ENCODE measurements at places on chromosomes 7 and 10. TPM values are rescaled to one million over a fixed set of nuclear protein-coding genes. Genes with fewer than 3 reads are reported as not detected.

Gene GJD4
- not detected for total RNA-seq

Gene DENND10
- 27.2 TPM for total RNA-seq

Gene VSTM4
- not detected for total RNA-seq

Gene ZP3
- total RNA-seq, result 5.6 TPM

Gene MALSU1
- total RNA-seq, result 78.3 TPM

Gene FAM237B
- not detected for total RNA-seq

Gene CYP3A7
- not detected for total RNA-seq

Gene PDGFA
- 20.1 TPM for total RNA-seq

Gene FKBP6
- total RNA-seq, result not detected

Gene MYL10
- total RNA-seq, result not detected

DNA sequence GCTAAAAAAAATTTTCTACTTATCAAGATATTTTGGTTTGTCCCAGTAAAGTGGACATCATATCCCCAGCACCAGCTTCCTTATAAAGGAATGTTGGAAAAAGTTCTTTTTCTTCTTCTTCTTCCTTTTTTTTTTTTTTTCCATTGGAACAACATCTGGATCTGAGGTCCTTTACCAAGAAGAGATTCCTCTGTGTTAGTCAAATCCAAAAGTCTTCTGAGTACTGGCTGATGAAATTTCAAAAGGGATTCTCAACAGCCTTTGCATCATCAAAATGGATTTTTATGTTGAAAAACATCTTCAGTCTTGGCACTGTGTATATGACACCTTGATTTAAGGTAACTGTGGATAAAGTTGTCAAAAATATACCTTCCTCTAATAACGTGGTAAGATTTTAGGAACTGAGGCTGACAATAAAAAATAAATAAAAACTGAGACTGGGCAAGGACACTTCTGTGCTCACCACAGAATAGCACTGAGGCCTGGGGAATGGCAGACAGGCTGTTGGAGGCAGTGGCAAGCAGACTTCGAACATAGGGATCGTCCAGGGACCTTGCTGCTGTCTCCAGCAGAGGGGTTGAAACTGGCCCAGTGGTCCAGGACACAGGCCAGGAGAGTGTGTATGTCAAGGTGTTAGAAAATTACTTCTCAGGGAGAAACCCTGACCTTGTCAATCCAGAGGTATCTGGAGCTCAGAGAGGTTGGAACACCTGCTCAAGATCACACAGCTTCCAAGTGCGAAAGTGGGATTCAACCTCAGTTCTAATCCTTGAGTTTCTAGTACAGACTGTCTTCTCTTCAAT lies 130.4 kb downstream of the PTPN20 start:
- H3K27me3 ChIP-seq, result peaks cover 24% of the 10 kb centered on the region
- H3K27ac ChIP-seq, result no peak overlapping the region
- H3K4me3 ChIP-seq, result no peak overlapping the region
- no peaks in the 10 kb centered on the region for H3K4me1 ChIP-seq
- no peaks in the 10 kb centered on the region for H3K36me3 ChIP-seq

- H3K4me3 ChIP-seq, result no peak overlapping the region
- H3K27me3 ChIP-seq, result no peaks in the 10 kb centered on the region
- no peak overlapping the region for H3K27ac ChIP-seq
- peaks cover 11% of the 10 kb centered on the region for H3K4me1 ChIP-seq
- H3K36me3 ChIP-seq, result no peaks in the 10 kb centered on the region
- DNase-seq, result peak; percentile 20
These were observed 359.5 kb downstream of the PTEN start for GRCh38 chr10:88222881-88223280.

- H3K4me1 ChIP-seq, result peaks cover 25% of the 10 kb centered on the region
- no peaks in the 10 kb centered on the region for H3K27me3 ChIP-seq
- no peak overlapping the region for H3K4me3 ChIP-seq
- peak; percentile 51 for DNase-seq
- peaks cover 5% of the 10 kb centered on the region for H3K36me3 ChIP-seq
These were observed 3.9 kb upstream of the TMEM184A start for GRCh38 chr7:1559626-1560590.

GRCh38 chr7:8212638-8213037 lies 49.3 kb downstream of the ICA1 start:
- DNase-seq, result no peak
- no peaks in the 10 kb centered on the region for H3K27me3 ChIP-seq
- H3K4me1 ChIP-seq, result peaks cover 5% of the 10 kb centered on the region
- H3K36me3 ChIP-seq, result no peaks in the 10 kb centered on the region
- H3K4me3 ChIP-seq, result no peak overlapping the region
- H3K27ac ChIP-seq, result no peak overlapping the region

DNA sequence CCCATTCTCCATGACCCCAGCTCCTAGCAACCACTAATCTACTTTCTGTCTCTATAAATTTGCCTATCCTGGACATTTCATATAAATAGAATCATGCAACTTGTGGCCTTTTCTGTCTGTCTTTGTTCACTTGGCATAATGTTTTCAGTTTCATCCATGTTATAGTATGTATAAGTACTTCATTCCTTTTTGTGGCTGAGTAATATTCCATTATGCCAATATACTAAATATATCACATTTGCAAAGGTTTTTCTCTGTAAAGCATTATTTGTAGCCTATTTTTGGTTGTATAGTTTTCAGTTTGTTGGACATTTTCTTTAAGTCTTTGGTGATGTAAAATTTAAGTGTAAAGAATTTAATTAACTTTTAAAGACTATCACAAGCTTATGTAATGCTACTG lies 2.2 kb downstream of the PTPRZ1 start:
- H3K36me3 ChIP-seq, result no peaks in the 10 kb centered on the region
- DNase-seq, result no peak
- no peaks in the 10 kb centered on the region for H3K27me3 ChIP-seq
- no peak overlapping the region for H3K27ac ChIP-seq
- H3K4me3 ChIP-seq, result no peak overlapping the region

- peaks cover 18% of the 10 kb centered on the region for H3K36me3 ChIP-seq
- H3K4me3 ChIP-seq, result no peak overlapping the region
- DNase-seq, result no peak
- H3K4me1 ChIP-seq, result peaks cover 39% of the 10 kb centered on the region
- H3K27ac ChIP-seq, result no peak overlapping the region
These were observed 4.4 kb upstream of the CYREN start for GRCh38 chr7:135174941-135175340.

DNA sequence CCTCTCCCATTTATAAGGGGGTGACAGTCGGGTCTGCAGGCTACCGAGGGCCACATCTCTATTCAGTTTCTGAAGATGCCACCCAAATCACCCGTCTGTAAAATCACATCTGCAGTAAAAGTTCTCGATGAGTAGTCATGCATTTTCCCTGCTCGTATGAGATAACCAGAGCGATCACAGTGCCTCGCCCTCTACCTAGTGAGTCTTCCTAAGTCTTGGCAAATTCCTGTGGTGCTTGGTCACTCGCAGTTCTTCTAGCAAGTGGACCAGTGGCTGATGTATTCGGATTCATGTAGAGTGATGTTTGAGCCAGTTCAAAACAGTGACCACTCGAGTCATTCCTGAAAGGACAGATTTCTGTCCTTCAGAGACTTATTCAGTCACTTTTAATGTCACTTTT lies 44.9 kb downstream of the INSYN2A start:
- no peaks in the 10 kb centered on the region for H3K27me3 ChIP-seq
- DNase-seq, result peak; percentile 50
- no peaks in the 10 kb centered on the region for H3K36me3 ChIP-seq
- peak overlapping the region; percentile 93 for H3K27ac ChIP-seq
- peaks cover 50% of the 10 kb centered on the region for H3K4me1 ChIP-seq

DNA sequence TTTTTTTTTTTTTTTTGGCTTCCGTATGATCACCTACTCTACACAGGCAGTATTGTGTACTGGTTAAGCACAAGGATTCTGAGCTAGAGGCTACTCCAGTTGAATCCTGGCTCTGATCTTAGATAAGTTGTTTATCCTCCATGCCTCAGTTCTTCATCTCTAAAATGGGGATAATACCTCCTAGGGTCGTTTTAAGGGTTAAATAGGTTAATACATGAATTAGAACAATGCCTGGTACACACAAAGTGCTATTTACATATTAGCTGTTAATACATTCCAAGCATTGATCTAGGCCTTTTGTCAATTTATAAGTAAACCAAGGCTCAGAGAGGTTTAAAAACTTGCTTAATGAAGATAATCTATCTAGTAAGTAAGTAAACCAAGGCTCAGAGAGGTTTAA lies 59.0 kb downstream of the ST7 start:
- no peak overlapping the region for H3K4me3 ChIP-seq
- DNase-seq, result no peak
- H3K27ac ChIP-seq, result no peak overlapping the region
- no peaks in the 10 kb centered on the region for H3K36me3 ChIP-seq
- H3K27me3 ChIP-seq, result no peaks in the 10 kb centered on the region
- peaks cover 19% of the 10 kb centered on the region for H3K4me1 ChIP-seq

- DNase-seq, result no peak
- no peak overlapping the region for H3K4me3 ChIP-seq
- H3K27ac ChIP-seq, result no peak overlapping the region
- H3K27me3 ChIP-seq, result no peaks in the 10 kb centered on the region
- no peaks in the 10 kb centered on the region for H3K4me1 ChIP-seq
- H3K36me3 ChIP-seq, result peaks cover 23% of the 10 kb centered on the region
These were observed 114.5 kb downstream of the INSYN2A start for GRCh38 chr10:127081851-127082345.

DNA sequence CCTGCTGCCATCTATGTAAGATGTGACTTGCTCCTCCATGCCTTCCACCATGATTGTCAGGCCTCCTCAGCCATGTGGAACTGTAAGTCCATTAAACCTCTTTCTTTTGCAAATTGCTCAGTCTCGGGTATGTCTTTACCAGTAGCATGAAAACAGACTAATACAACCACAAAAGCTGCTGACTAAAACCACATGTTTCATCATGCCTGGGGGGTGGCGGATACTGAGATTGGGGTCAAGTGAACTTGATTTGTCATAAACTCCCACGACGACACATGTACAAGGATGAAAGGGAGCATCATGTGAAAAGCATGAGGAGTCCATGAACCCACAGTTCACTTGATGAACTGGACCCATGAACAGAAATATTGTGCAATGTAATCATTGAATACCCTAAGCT lies 134.9 kb upstream of the ANK3 start:
- H3K36me3 ChIP-seq, result no peaks in the 10 kb centered on the region
- no peak overlapping the region for H3K4me3 ChIP-seq
- no peak for DNase-seq
- no peaks in the 10 kb centered on the region for H3K27me3 ChIP-seq

- peak overlapping the region; percentile 25 for H3K27ac ChIP-seq
- H3K36me3 ChIP-seq, result peaks cover 11% of the 10 kb centered on the region
- no peaks in the 10 kb centered on the region for H3K27me3 ChIP-seq
- no peaks in the 10 kb centered on the region for H3K4me1 ChIP-seq
- H3K4me3 ChIP-seq, result no peak overlapping the region
These were observed 97.2 kb upstream of the INSYN2A start for GRCh38 chr10:127293640-127294039.

- DNase-seq, result no peak
- H3K36me3 ChIP-seq, result no peaks in the 10 kb centered on the region
- no peaks in the 10 kb centered on the region for H3K27me3 ChIP-seq
- peaks cover 6% of the 10 kb centered on the region for H3K4me1 ChIP-seq
- H3K27ac ChIP-seq, result no peak overlapping the region
- H3K4me3 ChIP-seq, result no peak overlapping the region
These were observed 620.6 kb downstream of the SUGCT start for GRCh38 chr7:40755438-40755837.

DNA sequence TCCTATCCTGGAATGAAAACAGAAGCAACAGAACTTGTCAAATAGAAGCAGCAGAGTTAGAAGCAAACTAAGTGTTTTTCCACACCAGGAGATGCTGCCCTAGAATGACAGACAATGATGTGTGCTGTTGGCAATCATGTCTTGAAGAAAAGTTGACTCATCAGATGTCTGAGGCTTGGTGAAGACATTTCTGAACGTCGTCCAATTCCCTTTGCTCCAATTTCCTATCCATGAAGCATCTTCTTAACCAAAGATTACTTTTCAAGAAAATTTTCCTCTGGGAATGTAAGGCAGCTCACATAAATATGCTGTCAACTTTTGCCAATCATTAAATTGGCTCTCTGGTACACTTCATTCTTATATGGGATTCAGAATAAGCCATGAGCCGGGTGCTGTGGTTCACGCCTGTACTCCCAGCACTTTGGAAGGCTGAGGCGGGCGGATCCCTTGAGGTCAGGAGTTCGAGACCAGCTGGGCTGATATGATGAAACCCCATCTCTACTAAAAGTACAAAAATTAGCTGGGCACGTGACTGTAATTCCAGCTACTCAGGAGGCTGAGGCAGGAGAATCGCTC lies 34.6 kb downstream of the MALSU1 start:
- H3K27ac ChIP-seq, result peak overlapping the region; percentile 61
- no peak overlapping the region for H3K4me3 ChIP-seq
- DNase-seq, result peak; percentile 95
- peaks cover 30% of the 10 kb centered on the region for H3K36me3 ChIP-seq

GRCh38 chr10:47175181-47176123 lies 124.5 kb upstream of the GDF10 start:
- H3K4me3 ChIP-seq, result no peak overlapping the region
- no peaks in the 10 kb centered on the region for H3K4me1 ChIP-seq
- no peaks in the 10 kb centered on the region for H3K27me3 ChIP-seq
- no peak overlapping the region for H3K27ac ChIP-seq
- no peaks in the 10 kb centered on the region for H3K36me3 ChIP-seq

- H3K36me3 ChIP-seq, result no peaks in the 10 kb centered on the region
- no peak overlapping the region for H3K4me3 ChIP-seq
- no peaks in the 10 kb centered on the region for H3K4me1 ChIP-seq
These were observed 23.8 kb downstream of the CROT start for GRCh38 chr7:87369216-87369615.

DNA sequence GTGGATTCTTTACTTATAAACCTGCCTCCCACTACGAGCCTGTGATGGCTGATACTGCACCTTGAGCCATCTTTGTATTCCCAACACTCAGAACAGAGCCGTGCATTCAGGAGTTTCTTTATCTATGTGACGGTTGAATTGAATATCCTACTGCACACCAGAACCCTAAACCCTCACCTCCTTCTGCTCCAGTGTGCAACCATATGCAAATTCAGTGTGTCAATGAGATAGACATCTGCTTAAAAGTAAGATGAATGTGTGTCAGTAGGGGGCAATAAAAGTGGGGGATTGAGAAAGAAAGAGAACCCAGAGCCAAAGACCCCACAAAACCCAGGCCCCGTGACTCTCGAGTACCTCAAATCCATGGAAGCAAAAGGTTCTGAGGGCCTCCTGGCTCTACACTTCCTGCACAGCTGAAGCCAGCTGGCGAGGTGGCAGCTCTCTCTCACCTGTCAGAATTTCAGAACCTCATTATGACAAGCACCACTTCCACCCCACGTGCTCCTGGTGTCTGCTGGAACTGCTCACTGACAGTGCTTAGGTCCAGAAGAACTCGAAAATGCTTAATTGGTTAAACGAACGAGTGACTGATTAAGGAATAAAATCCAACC lies 143.3 kb upstream of the GPR26 start:
- H3K4me3 ChIP-seq, result no peak overlapping the region
- no peak for DNase-seq
- H3K36me3 ChIP-seq, result no peaks in the 10 kb centered on the region
- H3K27me3 ChIP-seq, result peaks cover 25% of the 10 kb centered on the region
- no peaks in the 10 kb centered on the region for H3K4me1 ChIP-seq

GRCh38 chr10:100014071-100014762 lies 4.5 kb upstream of the DNMBP start:
- DNase-seq, result no peak
- no peaks in the 10 kb centered on the region for H3K36me3 ChIP-seq
- H3K27ac ChIP-seq, result no peak overlapping the region
- H3K4me3 ChIP-seq, result no peak overlapping the region
- H3K27me3 ChIP-seq, result no peaks in the 10 kb centered on the region
- peaks cover 10% of the 10 kb centered on the region for H3K4me1 ChIP-seq

- DNase-seq, result no peak
- peaks cover 16% of the 10 kb centered on the region for H3K4me1 ChIP-seq
These were observed 23.9 kb downstream of the NT5C3A start for GRCh38 chr7:33038639-33039038.
